ENCODE measurements at places on chromosomes 3 and 15.

DNA sequence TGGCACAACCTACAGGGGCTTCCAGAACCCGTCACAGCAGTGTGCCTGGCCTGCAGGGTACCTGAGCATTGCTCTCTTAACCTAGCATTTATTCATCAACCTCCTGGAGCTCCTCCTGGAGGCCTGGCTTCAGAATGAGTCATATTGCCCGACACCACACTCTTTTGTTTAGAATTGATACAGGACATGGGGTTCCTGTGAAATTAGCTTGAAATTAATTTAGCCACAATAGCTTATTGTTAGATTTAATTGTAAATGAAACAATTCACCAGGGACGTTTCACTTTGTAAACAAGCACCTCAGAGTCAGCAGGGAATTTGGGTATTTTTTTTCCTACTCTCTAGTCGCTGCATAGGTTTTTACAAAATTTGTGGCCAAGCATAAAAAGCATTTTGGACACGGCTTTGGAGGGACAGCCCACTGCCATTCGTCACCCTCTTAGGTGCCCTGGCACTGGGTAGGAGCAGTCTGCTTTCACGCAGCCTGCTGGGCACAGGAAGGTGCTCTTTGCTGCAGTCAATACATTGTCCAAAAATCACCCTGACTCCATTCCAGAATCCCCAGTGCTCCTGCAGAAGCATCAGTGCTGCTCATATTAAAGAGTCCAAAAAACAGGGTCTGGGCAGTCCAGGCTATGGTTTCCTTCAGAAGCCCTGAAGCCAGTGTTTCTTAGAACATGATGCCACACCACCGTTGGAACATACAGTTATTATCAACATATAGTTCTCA, 60.8 kb upstream of the MEF2A start:
- peak; percentile 46 for DNase-seq

DNA sequence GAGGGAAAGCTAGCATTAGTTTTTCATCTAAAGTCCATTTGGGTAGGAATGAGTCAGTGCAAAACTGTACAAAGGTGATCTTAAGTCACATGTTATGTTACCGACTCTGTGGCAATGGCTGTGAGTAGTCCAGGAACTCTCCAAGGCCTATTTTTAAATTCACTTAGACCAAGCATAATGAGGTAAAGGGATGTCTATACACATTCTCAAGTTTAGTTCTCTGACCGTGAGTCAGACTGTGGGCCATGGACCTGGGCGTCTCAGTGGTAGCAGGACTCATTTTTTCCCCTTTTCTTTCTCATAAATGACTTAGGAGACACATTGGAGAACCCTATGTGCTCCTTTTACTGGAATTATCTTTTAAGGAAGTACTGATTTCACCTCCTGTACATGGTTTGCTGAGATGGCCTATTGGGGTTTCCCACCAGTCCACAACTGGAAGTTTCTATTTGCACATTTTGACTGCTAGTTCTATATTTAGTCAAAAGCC, 488.7 kb upstream of the TPRG1 start:
- no peak for DNase-seq

DNA sequence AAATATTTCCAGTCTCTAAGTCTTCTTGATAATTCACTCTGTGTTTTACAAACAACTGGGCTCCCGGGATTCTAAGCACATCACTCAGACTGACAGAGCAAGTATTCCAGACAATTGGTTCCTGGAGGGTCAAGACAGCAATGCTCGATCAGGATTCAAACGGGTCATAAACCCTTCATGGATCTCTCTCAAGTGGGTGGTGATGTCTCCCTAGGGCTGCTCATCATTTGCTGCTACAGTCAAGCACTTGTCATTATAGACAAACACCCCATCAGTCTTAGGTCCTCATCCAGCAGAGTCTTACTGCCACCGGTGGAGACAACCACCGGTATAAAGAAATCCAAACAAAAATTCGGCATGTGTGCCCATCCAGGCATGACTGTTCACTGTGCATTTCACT, 921.1 kb downstream of the FHIT start:
- no peak for DNase-seq

DNA sequence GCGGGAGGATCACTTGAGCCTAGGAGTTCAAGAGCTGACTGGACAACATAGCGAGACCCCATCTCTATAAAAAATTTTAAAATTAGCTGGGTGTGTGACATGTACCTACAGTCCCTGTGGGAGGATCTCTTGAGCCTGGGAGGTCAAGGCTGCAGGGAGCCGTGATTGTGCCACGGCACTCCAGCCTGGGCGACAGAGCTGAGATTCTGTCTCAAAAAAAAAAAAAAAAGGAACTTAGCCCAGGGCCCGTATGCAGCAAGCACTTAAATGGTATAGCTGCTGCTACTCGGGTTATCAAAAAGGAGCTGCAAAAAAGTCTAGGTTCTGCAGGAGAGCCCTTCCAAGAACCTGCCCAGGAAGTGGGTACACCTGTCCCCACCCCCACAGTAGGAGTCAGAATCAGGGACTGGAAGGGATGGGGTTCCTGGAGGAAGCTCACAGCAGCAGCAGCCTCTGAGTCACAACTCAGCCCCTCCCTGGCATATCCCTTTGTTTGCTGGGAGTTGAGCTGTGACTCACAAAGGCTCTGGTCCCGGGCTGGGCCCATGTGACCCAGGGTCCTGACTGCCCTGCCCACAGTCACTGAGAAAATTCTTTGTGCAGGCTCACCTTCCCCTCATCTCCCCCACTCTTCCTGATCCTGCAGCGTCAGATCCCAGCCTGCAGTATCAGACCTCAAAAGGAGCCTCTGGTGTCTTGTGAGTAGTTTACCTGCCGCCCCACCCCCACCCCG, at the start of gene SPATA12:
Gene SPATA12 (plus strand): TSS at position 576 of the 733 bp plus-strand sequence. CDS start 13,031 bp downstream, outside the sequence.
- no peak for DNase-seq

- DNase-seq: peak; percentile 47
Measured at GRCh38 chr15:80208758-80209734, 43.0 kb downstream of the CTXND1 start.

DNA sequence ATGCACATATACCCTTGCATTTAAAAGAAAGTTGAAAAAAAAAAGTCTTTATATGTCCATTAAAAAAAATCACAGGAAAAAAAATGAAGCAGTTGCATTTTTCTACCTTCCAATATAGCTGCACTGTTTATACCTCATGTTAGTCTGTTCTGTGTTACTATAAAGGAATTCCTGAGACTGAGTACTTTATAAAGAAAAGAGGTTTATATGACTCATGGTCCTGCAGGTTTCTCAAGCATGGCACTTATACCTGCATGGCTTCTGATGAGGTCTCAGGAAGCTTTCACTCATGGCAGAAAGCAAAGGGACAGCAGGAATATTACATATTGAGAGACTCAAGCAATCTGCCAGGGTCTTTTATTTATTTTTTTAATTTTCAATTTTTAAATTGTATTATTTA, 277.2 kb upstream of the BCHE start:
- no peak for DNase-seq

Data from vagina (tissue), 2 donors.